ENCODE measurements at places on chromosomes 1 and 21. TPM values are rescaled to one million over a fixed set of nuclear protein-coding genes. Genes with fewer than 3 reads are reported as not detected.

DNA sequence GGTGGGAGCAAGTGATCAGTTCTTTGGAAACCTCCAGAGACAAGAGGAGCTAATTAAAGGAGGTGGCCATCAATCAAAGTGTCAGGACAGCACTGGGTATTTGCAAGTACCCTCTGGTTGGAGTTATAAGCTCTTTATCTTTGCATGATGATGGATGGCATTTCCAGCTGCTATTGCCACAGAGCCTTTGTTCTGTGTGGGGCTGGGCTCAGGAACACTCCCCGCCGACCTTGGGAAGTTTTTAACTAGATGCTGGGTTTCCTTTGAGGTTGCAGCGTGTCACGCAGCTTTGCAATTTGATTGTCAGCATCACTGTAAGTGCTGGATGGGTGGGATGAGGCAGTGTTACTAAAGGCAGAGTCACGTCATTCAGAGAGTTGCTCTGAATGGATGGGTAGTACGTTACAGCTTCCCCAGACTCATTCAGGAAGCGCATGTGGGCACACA is 68.9 kb downstream of the CNIH3 start:
- peaks cover 4% of the 10 kb centered on the region for H3K27me3 ChIP-seq
- no peaks in the 10 kb centered on the region for H3K36me3 ChIP-seq
- no peaks in the 10 kb centered on the region for H3K4me1 ChIP-seq

- no peaks in the 10 kb centered on the region for H3K4me1 ChIP-seq
- H3K27ac ChIP-seq, result no peak overlapping the region
- H3K4me3 ChIP-seq, result no peak overlapping the region
- no peaks in the 10 kb centered on the region for H3K36me3 ChIP-seq
These were observed 392.7 kb downstream of the NPHP4 start for GRCh38 chr1:5599541-5599940.

DNA sequence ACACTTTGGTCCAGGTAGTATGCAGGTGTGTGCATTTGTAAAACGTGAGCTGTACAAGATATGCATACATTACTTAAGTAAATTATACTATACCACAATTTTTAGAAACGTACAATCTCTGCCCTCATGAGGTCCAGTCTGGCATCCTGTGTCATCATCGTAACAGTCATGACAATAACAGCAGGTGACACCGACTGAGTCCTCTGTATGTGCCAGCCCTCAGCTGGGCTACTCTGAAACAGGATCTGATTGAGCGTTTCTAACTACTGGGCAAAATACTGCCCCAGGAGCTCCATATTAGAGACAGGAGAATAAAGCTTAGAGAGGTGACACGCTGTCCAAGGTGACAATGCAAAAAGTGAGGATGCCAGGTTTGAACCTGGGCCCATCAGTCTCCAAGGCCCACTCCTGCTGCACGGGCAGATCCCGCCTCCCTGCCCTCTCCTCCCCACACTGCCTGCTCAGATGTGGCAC is 47.2 kb upstream of the ECE1 start:
- peaks cover 4% of the 10 kb centered on the region for H3K36me3 ChIP-seq
- H3K4me1 ChIP-seq, result peaks cover 82% of the 10 kb centered on the region
- DNase-seq, result no peak
- H3K27me3 ChIP-seq, result no peaks in the 10 kb centered on the region
- peak overlapping the region; percentile 79 for H3K27ac ChIP-seq
- no peak overlapping the region for H3K4me3 ChIP-seq

Gene MCOLN2
- 3.2 TPM for polyA plus RNA-seq

- no peaks in the 10 kb centered on the region for H3K27me3 ChIP-seq
- no peaks in the 10 kb centered on the region for H3K36me3 ChIP-seq
- no peak overlapping the region for H3K4me3 ChIP-seq
- DNase-seq, result no peak
- H3K27ac ChIP-seq, result no peak overlapping the region
These were observed 26.6 kb upstream of the ACBD6 start for GRCh38 chr1:180528868-180529470.

GRCh38 chr1:221549815-221550214 is 192.1 kb downstream of the DUSP10 start:
- no peaks in the 10 kb centered on the region for H3K4me1 ChIP-seq
- H3K36me3 ChIP-seq, result no peaks in the 10 kb centered on the region
- no peak overlapping the region for H3K4me3 ChIP-seq
- no peak overlapping the region for H3K27ac ChIP-seq
- DNase-seq, result no peak
- H3K27me3 ChIP-seq, result no peaks in the 10 kb centered on the region

- no peaks in the 10 kb centered on the region for H3K36me3 ChIP-seq
- H3K4me1 ChIP-seq, result no peaks in the 10 kb centered on the region
- H3K27ac ChIP-seq, result no peak overlapping the region
- DNase-seq, result no peak
These were observed 26.0 kb upstream of the RSPO1 start for GRCh38 chr1:37660664-37661063.

GRCh38 chr1:147389532-147390184 is 147.2 kb downstream of the CHD1L start:
- H3K4me1 ChIP-seq, result no peaks in the 10 kb centered on the region
- H3K27ac ChIP-seq, result no peak overlapping the region
- H3K27me3 ChIP-seq, result peaks cover 3% of the 10 kb centered on the region

DNA sequence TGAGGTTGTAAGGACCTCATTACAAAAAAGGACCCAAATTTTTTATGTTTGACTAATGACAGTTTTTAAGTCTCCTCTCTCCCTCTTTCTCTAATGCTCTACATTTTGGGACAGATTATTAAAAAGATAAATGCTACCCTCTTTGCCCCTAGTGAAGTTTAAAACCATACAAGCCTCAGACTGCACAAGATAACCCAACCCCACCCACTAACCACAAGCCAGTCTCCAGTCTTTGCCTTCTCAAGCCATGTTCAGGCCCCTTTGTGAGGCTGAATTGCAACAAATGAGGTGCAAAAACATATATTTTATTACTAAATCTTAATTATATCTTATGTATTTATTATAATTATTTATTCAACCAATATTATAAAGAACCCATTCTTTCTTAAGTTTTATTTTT is 597.2 kb upstream of the BRINP3 start:
- no peak overlapping the region for H3K27ac ChIP-seq
- no peak overlapping the region for H3K4me3 ChIP-seq
- H3K36me3 ChIP-seq, result no peaks in the 10 kb centered on the region
- DNase-seq, result no peak
- no peaks in the 10 kb centered on the region for H3K4me1 ChIP-seq
- no peaks in the 10 kb centered on the region for H3K27me3 ChIP-seq

- H3K4me3 ChIP-seq, result no peak overlapping the region
- H3K36me3 ChIP-seq, result peaks cover 3% of the 10 kb centered on the region
- no peak overlapping the region for H3K27ac ChIP-seq
- H3K27me3 ChIP-seq, result no peaks in the 10 kb centered on the region
These were observed 290.7 kb downstream of the TM2D1 start for GRCh38 chr1:61434276-61434675.

Gene RYR2
- polyA plus RNA-seq, result 4.3 TPM

- peaks cover 26% of the 10 kb centered on the region for H3K4me1 ChIP-seq
- H3K27ac ChIP-seq, result no peak overlapping the region
- no peaks in the 10 kb centered on the region for H3K36me3 ChIP-seq
- DNase-seq, result no peak
- H3K27me3 ChIP-seq, result no peaks in the 10 kb centered on the region
These were observed 4.1 kb downstream of the UQCRHL start for GRCh38 chr1:15803380-15803779.

GRCh38 chr1:67407498-67407897 is 22.7 kb downstream of the SERBP1 start:
- H3K27me3 ChIP-seq, result no peaks in the 10 kb centered on the region
- H3K4me3 ChIP-seq, result no peak overlapping the region
- DNase-seq, result no peak
